ENCODE measurements at places on chromosomes 3 and 15. TPM values are rescaled to one million over a fixed set of nuclear protein-coding genes. Genes with fewer than 3 reads are reported as not detected.

ADAMTS9 gene
- total RNA-seq: 9.5 TPM

SKOR1 gene
- 0.23 TPM for total RNA-seq

HCLS1 gene
- 1.3 TPM for total RNA-seq

ARGFX gene
- not detected for total RNA-seq

ERC2 gene
- 22.8 TPM for total RNA-seq

ONECUT1 gene
- total RNA-seq: 1.4 TPM

GREM1 gene
- total RNA-seq: 2.7 TPM

MESP1 gene
- not detected for total RNA-seq

KNG1 gene
- total RNA-seq: not detected

GRIP2 gene
- 0.77 TPM for total RNA-seq

BFSP2 gene
- total RNA-seq: not detected
